Non-pigmented ciliary epithelial cell (primary cell): ENCODE measurements at places on chromosomes 16 and 17.

DNA sequence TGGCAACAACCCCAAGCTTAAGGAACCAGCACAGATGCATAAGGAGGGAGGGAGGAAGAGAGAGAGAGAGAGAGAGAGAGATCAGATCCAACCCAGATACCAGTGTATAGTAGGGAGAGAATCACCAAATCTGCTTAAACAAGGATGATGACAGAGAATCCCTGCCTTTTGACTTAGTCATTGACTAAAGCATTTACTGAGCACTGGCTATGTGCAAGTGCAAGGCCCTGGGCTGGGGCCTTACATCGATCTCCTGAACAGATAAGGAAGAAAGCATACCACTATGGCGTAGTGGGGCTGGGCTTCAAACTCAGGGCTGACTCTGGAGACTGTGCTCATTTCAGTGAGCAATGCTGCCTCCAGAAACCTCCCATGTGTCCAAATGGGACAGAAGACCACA lies 15.8 kb downstream of the TSNAXIP1 start:
- no peak for DNase-seq

GRCh38 chr17:20271011-20271610 lies 196.2 kb downstream of the LGALS9B start:
- DNase-seq = no peak

- DNase-seq = no peak
These were observed 118.2 kb upstream of the SMURF2 start for GRCh38 chr17:64780096-64781013.

- no peak for DNase-seq
These were observed 101.6 kb downstream of the PRKCA start for GRCh38 chr17:66403846-66404556.

GRCh38 chr17:83154311-83155127 lies 75.1 kb downstream of the METRNL start:
- DNase-seq = no peak

DNA sequence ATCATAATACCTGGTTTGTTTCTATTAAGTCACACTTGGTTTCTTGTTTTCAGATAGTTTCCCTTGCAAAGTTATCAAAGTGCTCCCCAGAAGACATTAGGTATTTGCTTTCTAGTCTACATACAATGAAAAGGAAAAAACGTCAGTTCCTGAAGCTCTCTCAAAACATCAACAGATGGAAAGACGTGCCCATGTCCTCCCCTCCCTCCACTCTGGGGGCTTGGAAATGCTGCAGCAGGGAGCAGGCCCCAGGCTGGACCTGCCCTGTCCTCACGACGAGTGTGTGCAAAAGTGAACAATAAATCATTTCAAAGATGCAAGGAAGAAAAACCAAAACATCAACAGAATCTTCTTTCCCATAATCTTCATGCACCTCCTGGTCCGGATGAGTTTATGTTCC lies 118.5 kb downstream of the USP22 start:
- DNase-seq = no peak
